Suprapubic skin (tissue), 4 donors: ENCODE measurements at places on chromosomes 4 and X. TPM values are rescaled to one million over a fixed set of nuclear protein-coding genes. Genes with fewer than 3 reads are reported as not detected.
A peak's percentile ranks its signal among the peaks of the same experiment; 100 is the strongest.

GRCh38 chr4:100986360-100986868 lies 360.9 kb downstream of the PPP3CA start:
- H3K4me3 ChIP-seq = no peak overlapping the region
- H3K27ac ChIP-seq = no peak overlapping the region
- no peak for DNase-seq
- H3K27me3 ChIP-seq = no peaks in the 10 kb centered on the region
- H3K4me1 ChIP-seq = no peaks in the 10 kb centered on the region
- H3K36me3 ChIP-seq = no peaks in the 10 kb centered on the region

GRCh38 chrX:115344885-115345614 lies 55.5 kb downstream of the LUZP4 start:
- peaks cover 11% of the 10 kb centered on the region for H3K4me1 ChIP-seq
- no peaks in the 10 kb centered on the region for H3K36me3 ChIP-seq
- peak; percentile 85 for DNase-seq

DNAAF6 gene
- not detected for total RNA-seq

FOXO4 gene
- total RNA-seq = 23.7 TPM

LUZP4 gene
- total RNA-seq = not detected

DNA sequence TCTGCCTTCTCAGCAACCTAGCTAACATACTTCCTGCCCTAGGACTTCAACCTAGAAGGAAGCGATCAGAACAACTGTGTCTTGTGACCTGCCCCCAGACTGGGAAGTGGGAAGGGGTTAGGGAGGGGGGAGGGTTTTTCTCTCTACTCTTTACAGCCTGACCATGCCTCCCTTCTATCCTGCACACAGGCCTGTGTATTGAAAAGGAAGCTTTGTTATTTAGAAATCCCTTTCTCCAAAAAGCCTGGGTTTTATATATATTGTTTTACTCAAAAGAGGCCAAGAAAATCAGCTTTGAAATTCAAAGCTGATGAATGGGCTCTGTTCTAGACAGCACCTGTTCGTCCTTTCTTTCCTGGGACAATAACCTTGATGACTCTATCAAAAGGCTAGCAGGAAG lies 35.2 kb upstream of the SMS start:
- no peak overlapping the region for H3K27ac ChIP-seq
- no peaks in the 10 kb centered on the region for H3K4me1 ChIP-seq
- H3K4me3 ChIP-seq = no peak overlapping the region
- H3K27me3 ChIP-seq = no peaks in the 10 kb centered on the region
- DNase-seq = no peak

DNA sequence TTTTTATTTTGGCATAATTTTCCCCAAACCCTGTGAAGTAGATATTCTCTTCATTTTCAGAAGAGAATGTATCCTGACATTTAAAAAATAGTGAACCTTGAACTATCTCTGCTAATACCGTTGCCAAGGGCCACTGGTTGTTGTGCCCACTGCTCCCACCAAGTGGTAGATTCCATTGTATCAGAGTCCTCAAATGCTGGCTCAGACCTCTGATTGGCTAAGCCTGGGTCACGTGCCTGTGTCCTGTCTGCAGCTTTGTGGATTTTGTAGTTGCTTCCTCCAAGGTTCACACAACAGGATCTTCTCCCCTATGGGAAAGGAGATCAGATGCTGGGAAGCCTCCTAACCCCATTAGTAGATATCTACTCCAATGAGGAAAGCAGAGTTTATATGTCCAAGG lies 104.8 kb upstream of the CASK start:
- H3K4me3 ChIP-seq = no peak overlapping the region
- no peak for DNase-seq
- H3K27ac ChIP-seq = no peak overlapping the region
- H3K4me1 ChIP-seq = no peaks in the 10 kb centered on the region
- H3K27me3 ChIP-seq = no peaks in the 10 kb centered on the region
- no peaks in the 10 kb centered on the region for H3K36me3 ChIP-seq

DNA sequence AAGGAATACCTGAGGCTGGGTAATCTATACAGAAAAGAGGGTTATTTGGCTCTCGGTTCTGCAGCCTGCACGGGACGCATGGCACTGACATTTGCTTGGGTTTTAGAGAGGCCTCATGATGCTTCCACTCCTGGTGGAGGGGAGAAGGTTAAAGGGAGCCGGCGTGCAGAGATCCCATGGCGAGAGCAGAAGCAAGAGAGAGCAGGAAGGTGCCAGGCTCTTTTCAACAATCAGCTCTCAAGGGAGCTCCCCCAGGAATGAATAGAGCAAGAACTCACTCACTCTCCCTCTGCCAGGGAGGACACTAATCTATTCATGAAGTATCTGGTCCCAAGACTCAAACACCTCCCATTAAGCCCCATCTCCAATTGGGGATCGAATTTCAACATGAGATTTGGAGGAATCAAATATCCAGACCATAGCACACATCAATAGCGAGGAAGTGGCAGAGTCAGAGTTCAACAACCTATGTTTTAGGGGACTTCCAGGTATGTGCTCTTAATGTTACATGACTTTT lies 109.8 kb downstream of the SORBS2 start:
- H3K27me3 ChIP-seq = no peaks in the 10 kb centered on the region
- H3K27ac ChIP-seq = no peak overlapping the region
- no peak overlapping the region for H3K4me3 ChIP-seq
- H3K4me1 ChIP-seq = no peaks in the 10 kb centered on the region
- no peaks in the 10 kb centered on the region for H3K36me3 ChIP-seq

NUP54 gene
- total RNA-seq = 31.3 TPM

L1CAM gene
- 4.1 TPM for total RNA-seq

CYTL1 gene
- not detected for total RNA-seq

GRCh38 chr4:112063260-112063659 lies 82.0 kb upstream of the FAM241A start:
- no peak overlapping the region for H3K27ac ChIP-seq
- no peak overlapping the region for H3K4me3 ChIP-seq
- DNase-seq = no peak
- H3K4me1 ChIP-seq = no peaks in the 10 kb centered on the region
- H3K27me3 ChIP-seq = no peaks in the 10 kb centered on the region
- H3K36me3 ChIP-seq = no peaks in the 10 kb centered on the region

CCSER1 gene
- total RNA-seq = 6.7 TPM

DNA sequence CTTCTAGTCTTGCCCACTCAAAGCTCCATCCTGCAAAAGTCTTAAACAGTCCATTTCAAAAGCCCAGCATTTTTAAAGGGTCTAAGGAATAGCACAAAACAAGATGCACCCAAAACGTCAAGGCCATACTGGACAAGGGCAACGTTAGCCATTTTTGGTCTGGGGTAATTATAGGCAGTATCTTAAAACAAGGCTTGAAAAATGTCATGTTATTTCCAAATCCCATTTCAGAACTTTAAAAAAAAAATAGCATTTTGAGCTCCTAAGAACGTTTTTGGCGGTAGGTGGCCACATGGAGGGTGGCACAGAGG lies 584 bp upstream of the TMEM165 start:
- no peaks in the 10 kb centered on the region for H3K36me3 ChIP-seq
- no peaks in the 10 kb centered on the region for H3K27me3 ChIP-seq
- peak overlapping the region; percentile 97 for H3K4me3 ChIP-seq
- no peak for DNase-seq

- H3K36me3 ChIP-seq = no peaks in the 10 kb centered on the region
- no peak for DNase-seq
These were observed 132.7 kb downstream of the BTC start for GRCh38 chr4:74661427-74662201.

DNA sequence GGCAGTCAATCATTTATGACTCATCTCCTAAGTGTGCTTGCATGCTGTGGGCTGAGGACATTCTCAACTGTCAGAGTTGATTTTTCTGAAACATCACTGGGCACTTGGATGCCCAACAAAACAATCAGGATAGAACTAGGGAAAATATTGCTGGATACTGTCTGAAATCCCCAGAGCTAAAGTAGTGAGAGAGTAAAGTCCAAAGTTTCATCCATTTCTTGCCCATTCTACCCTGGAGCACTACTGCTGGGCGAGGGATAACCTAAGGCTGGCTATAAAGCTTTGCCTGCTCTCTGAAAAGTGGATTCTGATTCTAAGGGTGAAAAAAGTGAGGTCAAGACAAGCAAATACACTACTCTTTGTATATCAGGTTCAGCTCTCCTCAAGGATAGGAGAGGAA lies 279.6 kb upstream of the EDA2R start:
- no peak for DNase-seq
- no peaks in the 10 kb centered on the region for H3K36me3 ChIP-seq
- no peak overlapping the region for H3K4me3 ChIP-seq
- H3K27ac ChIP-seq = no peak overlapping the region
- no peaks in the 10 kb centered on the region for H3K27me3 ChIP-seq

IBSP gene
- not detected for total RNA-seq

MAEA gene
- 62.5 TPM for total RNA-seq

- no peak overlapping the region for H3K27ac ChIP-seq
- no peak for DNase-seq
- no peaks in the 10 kb centered on the region for H3K27me3 ChIP-seq
- no peaks in the 10 kb centered on the region for H3K36me3 ChIP-seq
These were observed 1136.6 kb downstream of the FAT4 start for GRCh38 chr4:126451237-126451873.

DNA sequence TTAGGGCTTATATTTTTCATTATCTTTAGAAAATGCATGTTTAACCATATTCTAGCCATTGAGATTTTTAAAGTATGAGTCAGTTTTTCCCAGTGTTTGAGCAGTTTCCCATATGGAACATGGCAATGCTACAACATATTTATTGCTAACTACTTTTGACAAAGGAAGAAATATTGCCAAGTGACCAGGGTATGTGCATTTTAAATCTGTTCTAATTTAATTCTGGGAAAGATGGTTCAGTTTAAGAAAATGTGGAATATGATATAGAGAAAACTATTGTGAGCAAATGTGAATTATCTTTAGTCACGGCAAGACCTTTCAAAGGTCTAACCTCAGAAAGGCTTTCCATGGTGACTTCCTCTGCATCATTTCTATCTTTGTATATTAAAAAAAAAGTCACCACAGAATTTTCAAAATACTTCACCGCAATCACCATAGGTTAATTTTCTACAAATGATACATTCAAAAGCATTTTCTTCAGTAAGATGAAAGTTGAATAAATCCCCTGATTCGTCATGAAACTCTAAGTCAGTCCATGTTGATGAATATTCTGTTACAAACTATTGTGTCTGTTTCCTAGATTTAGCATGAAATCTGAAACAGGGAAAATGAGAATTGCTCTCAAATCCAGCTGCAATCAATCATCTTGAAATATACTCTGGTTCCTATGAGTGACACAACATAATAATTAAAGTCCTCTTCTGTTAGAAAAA lies 2349.0 kb upstream of the TENM3 start:
- H3K4me1 ChIP-seq = no peaks in the 10 kb centered on the region
- H3K27me3 ChIP-seq = no peaks in the 10 kb centered on the region
- no peak for DNase-seq
- H3K27ac ChIP-seq = no peak overlapping the region
- H3K36me3 ChIP-seq = no peaks in the 10 kb centered on the region

DNA sequence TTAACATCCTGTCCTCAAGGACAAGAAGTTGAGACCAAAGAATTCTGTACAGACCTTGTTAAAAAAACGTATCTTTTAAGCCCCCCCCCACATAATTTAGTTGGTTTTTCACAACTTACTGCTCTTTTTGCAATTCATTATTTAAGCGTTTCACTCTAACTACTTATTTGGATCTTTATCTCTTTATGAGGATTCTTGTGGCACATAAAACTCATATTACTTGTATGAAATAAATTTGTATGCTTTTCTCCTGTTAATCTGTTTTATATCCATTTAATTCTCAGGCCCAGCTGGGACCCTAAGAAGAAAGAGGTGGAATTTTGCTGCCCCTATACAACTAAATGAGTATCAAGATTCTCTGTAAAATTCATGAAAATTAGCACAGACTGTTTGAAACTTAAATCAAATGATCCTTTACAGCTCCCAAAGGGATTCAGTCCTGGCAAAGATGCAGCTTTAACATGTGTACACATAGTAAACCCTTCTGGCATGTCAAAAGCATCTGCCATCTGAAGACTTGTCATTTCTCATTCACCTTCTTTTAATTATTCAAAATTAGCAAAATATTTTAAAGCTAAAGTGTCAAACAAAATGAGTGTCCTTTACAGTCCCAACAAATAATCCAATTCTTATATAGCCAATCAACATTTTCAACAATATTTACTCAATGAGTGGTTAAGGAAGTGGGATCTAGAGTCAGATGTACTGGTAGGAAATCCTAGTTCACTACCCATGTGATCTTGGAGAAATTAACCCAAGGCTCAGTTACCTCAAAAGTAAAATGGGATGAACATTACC lies 17.7 kb downstream of the ARAP2 start:
- no peak overlapping the region for H3K27ac ChIP-seq
- H3K4me1 ChIP-seq = peaks cover 24% of the 10 kb centered on the region
- H3K36me3 ChIP-seq = no peaks in the 10 kb centered on the region
- no peaks in the 10 kb centered on the region for H3K27me3 ChIP-seq
- no peak overlapping the region for H3K4me3 ChIP-seq
- no peak for DNase-seq

- no peak overlapping the region for H3K27ac ChIP-seq
- no peaks in the 10 kb centered on the region for H3K4me1 ChIP-seq
- DNase-seq = no peak
- H3K4me3 ChIP-seq = no peak overlapping the region
- H3K36me3 ChIP-seq = no peaks in the 10 kb centered on the region
These were observed 494.3 kb downstream of the IL15 start for GRCh38 chr4:142130666-142131065.

FHDC1 gene
- 32.5 TPM for total RNA-seq

DNA sequence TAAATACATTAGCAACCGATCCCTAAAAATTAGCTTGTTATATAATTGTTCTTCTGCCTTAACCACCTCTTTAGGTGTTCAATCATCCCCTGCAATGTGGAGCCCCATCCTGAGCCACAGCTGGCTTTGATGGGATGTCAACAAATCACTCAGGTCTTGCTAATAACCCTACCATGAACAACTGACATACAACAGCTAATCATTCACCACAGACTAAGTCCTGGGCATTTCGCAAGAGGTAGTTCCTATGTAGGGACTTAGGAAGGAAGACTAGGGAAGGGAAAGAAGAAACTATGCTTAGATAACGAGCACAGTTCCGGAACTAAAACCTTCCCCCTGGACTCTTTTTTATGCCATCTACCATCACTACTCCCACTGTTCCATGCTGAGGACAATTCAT lies 63.6 kb upstream of the PTCHD1 start:
- H3K4me3 ChIP-seq = no peak overlapping the region
- no peak overlapping the region for H3K27ac ChIP-seq
- DNase-seq = no peak
- H3K4me1 ChIP-seq = no peaks in the 10 kb centered on the region
- no peaks in the 10 kb centered on the region for H3K27me3 ChIP-seq

DNA sequence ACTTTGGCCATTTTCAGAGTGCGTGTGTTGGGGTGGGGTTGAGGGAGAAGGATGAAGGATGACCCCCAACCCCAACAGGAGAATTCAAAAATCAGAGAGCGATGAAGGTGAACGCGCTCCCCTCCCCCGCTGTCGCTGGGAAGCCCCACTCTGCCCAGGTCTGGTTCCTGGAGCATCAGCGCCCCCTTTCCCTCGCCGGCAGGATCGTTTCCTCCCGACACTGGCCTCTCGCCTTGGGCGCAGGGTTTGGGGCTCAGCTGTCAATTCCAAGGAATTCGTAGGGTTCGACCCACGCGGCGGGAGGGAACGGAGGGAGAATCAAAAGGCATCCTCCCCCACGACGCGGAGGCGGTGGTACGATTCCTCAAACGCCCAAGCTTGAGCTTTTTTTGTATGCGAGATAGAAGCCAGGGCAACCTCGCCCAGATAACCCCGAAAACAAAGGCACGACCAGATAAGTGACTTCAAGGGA lies 1.0 kb upstream of the PDGFRA start:
- peak overlapping the region; percentile 54 for H3K4me3 ChIP-seq
- DNase-seq = peak; percentile 90
- H3K27me3 ChIP-seq = peaks cover 97% of the 10 kb centered on the region
- no peaks in the 10 kb centered on the region for H3K36me3 ChIP-seq
- H3K27ac ChIP-seq = peak overlapping the region; percentile 70
